CD4-positive, alpha-beta T cell treated with Interleukin-4 for 1 hour (primary cell): ENCODE measurements at places on chromosomes 5 and 9.

DNA sequence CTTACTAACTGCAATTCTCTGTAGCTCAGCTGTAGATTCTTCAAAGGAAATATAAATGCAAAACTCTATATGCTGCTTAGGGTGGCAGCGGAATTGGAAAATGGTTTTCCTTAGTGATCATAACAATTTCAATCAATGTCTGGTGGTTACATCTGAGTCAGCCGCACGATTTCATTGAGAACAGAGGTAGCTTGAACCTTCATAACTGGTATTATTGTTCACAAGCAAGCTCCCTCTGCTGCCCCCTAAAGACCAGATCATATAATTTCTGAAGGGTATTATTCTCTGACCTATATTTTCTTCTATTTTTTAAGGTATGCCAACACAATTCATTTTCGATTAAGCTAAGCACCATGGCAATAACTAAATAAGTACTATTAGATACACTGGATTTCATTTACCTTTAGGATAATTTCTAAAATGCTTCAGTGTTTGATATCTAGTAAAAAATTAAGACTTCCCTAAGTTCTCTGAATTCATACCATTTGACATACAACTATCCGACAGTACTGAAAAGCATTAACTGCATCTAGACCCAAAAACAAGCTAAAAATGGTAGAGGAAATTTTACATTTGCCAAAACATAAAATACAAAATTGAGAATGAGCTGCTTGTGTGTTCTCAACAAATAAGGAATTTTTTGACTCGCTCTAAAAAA is 181.1 kb upstream of the SPEF2 start:
- no peak for DNase-seq

GRCh38 chr5:171493646-171494393 is 74.4 kb downstream of the FGF18 start:
- DNase-seq, result no peak

GRCh38 chr5:113518884-113519283 is 5.4 kb downstream of the YTHDC2 start:
- DNase-seq, result no peak

DNA sequence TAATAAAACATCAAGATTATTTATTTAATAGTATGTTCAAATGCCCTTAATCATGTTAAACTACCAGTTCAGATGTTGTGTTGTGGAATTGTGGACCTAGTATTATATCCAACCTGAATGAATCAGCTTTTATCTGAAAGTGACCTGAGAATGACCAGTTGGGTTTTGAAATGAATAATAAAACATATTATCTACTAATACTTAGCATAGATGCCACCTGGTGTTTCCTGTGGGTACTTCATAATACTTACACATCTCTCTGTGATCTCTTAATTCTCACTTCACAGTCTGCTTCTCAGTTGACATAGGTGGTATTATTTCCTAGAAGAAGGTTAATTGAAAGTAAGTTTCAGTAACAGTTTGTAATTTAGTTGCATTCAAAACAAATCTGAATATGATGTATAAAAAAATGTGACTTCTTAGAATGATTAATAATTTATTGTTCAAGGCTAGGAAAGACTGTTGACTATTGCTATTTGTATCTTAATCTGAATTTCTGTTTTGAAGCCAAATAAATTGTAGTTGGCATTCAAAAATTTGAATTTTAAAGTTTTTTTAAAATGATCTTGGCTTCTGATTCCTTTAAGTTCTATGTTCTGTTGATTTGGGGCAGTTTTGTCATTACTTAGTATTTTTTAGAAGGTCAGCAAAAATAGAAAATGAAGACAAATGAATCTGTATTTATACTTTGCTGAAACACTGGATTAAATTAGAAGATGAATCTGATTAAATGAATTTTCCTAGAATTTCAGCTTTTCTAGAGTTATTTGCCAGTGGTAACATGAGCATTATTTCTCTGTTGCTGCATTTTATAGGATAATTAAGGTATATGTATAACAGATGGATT is 48.2 kb downstream of the KIF2A start:
- DNase-seq, result no peak
